ENCODE measurements at places on chromosomes 7 and 10.

GRCh38 chr10:43166880-43167497, 28.7 kb downstream of the CSGALNACT2 start:
- no peak overlapping the region for H3K27ac ChIP-seq
- H3K36me3 ChIP-seq, result no peaks in the 10 kb centered on the region
- no peaks in the 10 kb centered on the region for H3K27me3 ChIP-seq
- no peaks in the 10 kb centered on the region for H3K4me1 ChIP-seq
- DNase-seq, result no peak

GRCh38 chr10:60050366-60050765, 144.0 kb upstream of the CCDC6 start:
- H3K4me1 ChIP-seq, result no peaks in the 10 kb centered on the region
- no peaks in the 10 kb centered on the region for H3K27me3 ChIP-seq

- no peak overlapping the region for H3K4me3 ChIP-seq
- H3K4me1 ChIP-seq, result no peaks in the 10 kb centered on the region
- no peak overlapping the region for H3K27ac ChIP-seq
Observed at GRCh38 chr10:48587819-48588218, 17.1 kb downstream of the ARHGAP22 start.

DNA sequence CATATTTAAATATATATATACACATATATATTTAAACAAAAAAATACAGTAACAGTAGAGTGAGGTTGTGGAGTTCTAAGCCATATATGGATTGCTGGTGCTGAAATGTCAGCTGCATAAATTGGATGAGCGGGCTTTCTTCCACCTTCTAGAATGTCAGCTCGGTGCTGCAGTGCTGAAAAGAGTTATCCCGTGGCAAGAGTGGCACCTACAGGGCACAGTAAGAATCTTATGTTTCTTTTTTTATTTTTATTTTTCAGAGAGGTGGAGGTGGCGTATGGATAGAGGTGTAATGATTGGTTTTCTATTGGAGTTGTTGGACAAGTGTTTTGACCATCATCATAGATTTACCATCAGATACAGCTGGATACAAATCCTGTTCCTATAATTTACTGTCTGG, 86.2 kb upstream of the DYNC1I1 start:
- H3K36me3 ChIP-seq, result no peaks in the 10 kb centered on the region
- H3K4me3 ChIP-seq, result no peak overlapping the region
- H3K27ac ChIP-seq, result no peak overlapping the region
- H3K27me3 ChIP-seq, result no peaks in the 10 kb centered on the region

DNA sequence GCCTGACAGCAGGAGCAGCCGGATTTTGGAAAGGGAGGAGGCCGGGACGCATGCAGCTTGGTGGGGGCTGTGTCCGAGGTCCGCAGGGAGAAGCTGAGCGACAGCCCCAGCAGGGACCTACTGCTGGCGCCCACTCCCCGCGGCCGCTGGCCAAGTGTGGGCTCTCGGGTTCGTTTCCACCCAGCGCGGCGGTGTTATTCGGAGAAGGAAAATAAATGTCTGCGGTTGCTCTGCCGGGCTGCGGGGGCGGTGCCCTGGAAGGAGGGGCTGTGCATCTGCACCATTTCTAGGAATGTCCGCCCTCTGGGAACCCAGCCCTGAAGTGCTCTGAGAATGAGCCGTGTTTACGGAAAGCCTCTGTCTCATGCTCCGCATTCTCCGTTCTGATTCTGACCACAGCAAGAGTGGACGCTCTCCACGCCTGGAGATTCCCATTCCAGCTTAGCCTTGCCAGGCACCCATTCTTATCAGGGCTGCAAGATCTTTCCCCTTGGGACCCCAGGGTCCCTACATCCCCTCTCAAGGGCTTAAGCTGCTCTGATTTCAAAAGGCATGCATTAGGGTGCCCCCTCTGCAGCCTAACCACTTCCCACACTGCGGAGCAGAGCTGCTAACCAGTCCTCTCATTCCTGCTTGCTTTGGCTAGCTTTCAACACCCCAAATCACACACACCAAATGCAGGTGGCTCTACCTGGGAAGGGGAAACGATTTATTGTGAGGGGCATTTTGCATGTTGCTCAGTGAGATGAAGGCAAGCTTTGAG, 256.6 kb upstream of the GLI3 start:
- peaks cover 8% of the 10 kb centered on the region for H3K4me1 ChIP-seq
- no peak overlapping the region for H3K27ac ChIP-seq
- H3K27me3 ChIP-seq, result peaks cover 14% of the 10 kb centered on the region
- peak; percentile 63 for DNase-seq

GRCh38 chr7:74025730-74026129, 2.2 kb upstream of the ELN start:
- H3K27me3 ChIP-seq, result no peaks in the 10 kb centered on the region
- H3K4me3 ChIP-seq, result no peak overlapping the region
- no peak for DNase-seq
- H3K4me1 ChIP-seq, result peaks cover 33% of the 10 kb centered on the region
- H3K27ac ChIP-seq, result no peak overlapping the region

- peaks cover 15% of the 10 kb centered on the region for H3K4me1 ChIP-seq
- DNase-seq, result peak; percentile 52
- no peaks in the 10 kb centered on the region for H3K27me3 ChIP-seq
- H3K36me3 ChIP-seq, result no peaks in the 10 kb centered on the region
Observed at GRCh38 chr7:29345590-29345989, 151.0 kb downstream of the CHN2 start.
